Stimulated activated CD4-positive, alpha-beta T cell treated with anti-CD3 and anti-CD28 coated beads, Interleukin-15, amount 100 ng/mL, for 24 hours (primary cell): ENCODE measurements at places on chromosomes 11 and 22.

GRCh38 chr11:29801561-29801960, 215.3 kb downstream of the KCNA4 start:
- DNase-seq, result no peak

DNA sequence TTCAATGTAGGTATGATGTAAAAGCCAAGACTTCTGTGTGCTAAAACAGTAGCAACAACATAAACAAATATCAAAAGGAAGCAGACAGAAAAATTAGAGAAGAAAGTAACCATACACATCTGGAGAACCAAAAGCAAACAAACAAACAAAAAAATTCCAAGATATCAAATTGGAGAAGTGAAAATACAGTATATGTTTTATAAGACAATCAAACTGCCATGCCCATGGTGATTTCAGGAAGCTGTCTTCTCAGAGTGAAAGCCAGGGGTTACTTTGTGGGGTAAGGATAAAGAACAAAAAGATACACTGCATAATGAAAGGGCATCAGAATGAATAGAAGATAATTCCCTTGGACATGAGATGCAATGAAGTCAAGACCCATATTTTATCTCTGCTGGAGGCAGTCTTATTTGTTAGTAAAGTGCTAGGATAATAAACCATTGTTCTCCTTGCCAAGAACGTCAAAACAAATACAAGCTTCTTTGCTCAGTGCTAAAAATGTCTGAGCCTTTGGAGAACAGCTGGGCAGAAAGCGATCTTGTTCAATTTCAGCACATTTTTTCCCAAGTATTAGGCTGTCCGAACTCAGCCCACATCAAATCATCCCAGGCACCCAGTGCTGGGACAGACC, 38.1 kb upstream of the LDLRAD3 start:
- no peak for DNase-seq

DNA sequence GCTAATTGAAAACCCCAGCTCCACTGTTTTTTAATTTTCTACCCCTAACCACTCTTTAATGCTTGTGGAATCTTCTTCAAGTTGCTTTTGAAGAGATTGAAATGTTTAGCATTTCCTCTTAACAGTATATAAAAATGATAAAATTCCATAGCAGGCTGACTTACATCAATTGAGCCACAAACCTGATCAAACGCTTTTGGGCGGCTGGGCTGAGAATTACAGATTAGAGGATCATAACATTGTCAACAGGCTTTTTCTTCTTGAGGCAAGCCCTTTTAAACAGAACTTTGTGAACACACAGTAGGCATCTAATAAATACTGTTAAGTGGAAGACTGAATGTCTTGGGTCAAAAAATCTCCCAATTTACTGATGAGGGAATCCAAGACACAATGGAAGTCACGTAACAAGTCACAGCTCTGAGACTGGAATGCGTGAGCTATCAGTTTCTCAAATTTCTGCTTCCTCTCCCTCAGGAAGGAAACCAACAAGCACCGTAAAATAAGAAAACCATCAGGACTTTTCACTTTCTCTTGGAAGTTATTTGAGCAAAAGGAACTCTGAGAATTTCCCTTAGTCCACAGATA, 50.0 kb upstream of the CCDC89 start:
- DNase-seq, result no peak

GRCh38 chr11:104522650-104523049, 358.7 kb upstream of the PDGFD start:
- DNase-seq, result no peak

- no peak for DNase-seq
These were observed 2.5 kb upstream of the CENPM start for GRCh38 chr22:41949297-41949965.

- no peak for DNase-seq
These were observed 37.1 kb downstream of the NUCB2 start for GRCh38 chr11:17313349-17314231.

GRCh38 chr11:121119440-121119839, 18.4 kb downstream of the TECTA start:
- no peak for DNase-seq

- DNase-seq, result no peak
These were observed 190.5 kb downstream of the C11orf87 start for GRCh38 chr11:109612496-109612895.

- peak; percentile 54 for DNase-seq
These were observed 22.3 kb downstream of the HPS4 start for GRCh38 chr22:26461188-26461810.

DNA sequence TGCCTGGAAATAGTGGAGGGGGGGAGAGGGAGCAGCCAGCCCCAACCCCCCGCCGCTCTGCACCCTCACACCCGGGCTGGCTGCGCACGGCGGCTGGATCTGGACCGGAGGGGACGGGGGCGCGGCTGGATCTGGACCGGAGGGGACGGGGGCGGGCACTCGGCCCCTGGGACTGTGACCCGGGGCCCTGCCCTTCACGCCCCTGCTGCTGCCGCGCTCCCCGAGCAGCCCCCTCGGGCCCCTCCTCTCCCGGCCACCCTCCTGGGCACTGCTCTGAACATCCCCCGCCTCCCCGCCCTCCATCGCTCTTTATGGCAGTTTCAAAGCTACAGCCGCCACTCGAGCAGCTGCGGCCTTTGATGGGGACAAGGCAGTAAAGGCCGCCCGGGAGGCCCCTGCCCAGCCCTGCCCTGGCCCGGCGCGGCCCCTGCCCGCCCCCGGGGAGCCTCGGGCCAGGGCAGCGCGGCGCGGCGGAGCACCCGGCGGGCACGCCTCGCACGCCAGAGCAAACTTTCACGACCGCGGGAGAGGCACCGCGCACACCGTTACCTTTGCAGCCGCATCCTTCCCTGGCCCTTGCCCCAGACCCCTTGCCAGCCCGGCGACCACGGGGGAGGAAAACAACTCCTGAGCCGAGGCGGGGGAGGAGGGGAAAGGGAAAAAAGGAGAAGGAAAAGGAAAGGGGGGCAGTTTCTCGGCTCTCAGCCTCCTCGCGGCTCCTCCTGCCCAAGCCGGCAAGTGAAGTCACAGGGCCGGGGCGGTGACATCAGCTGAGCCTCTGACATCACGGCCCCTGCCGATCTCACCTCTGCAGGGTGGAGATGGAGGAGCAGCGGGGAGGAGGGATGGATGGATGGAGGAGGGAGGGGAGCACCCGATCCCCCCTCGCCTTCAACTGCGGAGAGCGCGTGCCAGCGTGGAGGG, 13.1 kb upstream of the TCF20 start:
- DNase-seq, result peak; percentile 57

DNA sequence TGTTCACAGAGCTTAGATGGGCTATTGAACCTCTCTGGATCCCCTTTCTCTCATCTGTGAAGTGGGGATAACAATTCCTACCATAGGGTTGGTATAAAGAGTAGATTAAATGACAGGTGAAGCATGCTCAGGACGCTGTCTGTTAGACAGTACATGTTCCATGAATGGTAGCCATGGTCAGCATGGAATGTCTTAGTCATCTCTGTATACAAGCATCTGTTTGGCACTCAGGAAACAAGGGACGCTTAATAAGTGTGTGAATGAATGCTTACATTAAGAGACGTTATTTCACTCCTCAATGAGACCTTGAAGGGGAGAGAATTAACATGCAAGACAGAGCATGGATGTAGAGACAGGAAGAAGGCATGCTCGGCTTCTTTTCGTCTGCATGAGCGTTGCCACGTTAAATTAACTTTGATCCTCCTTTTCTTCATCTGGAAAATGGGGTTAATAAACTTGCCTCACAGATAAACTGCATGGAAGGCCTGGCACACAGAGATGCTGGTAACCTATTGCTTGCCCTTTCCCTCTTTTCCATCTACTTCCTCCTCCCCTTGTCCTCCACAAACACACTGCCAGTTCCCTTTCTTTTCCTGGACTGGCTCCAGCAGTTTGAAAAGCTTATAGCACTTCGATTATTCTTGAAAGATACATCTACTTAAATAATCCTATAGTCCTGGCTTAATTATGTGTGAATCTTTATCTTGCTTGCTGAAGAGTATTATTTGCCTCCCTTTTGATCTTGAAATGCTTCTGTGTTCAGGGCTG, 267.2 kb upstream of the MTNR1B start:
- no peak for DNase-seq

DNA sequence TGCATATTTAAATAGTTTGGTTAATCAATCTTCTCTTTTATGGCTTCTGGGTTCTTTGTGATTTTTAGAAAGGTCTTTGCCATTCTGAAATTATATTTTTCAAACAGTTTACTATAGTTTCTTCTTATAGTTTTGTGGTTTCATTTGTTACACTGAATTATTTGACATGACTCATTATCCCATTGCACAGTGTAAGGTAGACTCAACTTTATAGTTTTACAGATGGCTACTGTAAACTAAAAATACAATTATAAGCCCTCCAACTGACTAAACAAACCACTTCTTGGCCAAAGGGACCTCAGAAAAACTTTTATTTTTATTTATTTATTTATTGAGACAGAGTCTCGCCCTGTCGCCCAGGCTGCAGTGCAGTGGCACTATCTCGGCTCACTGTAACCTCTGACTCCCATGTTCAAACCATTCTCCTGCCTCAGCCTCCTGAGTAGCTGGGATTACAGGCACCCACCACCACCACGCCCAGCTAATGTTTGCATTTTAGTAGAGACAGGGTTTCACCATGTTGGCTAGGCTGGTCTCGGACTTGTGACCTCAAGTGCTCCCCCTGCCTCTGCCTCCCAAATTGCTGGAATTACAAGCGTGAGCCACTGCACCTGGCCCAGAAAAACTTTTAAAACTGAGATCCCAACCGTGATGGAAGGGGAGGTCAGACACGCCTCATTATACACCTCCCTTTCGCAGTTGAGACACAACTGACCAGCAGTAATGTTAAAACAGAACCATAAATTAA, 14.1 kb upstream of the RAC2 start:
- DNase-seq, result no peak
